Aorta (tissue), 5 donors: ENCODE measurements at places on chromosomes 3 and 15. TPM values are rescaled to one million over a fixed set of nuclear protein-coding genes. Genes with fewer than 3 reads are reported as not detected.

- no peak for DNase-seq
Observed at GRCh38 chr3:147412261-147412916, 3.2 kb downstream of the ZIC1 start.

Gene SLC9A9
- total RNA-seq = 12.6 TPM

Gene AGBL1
- not detected for total RNA-seq

DNA sequence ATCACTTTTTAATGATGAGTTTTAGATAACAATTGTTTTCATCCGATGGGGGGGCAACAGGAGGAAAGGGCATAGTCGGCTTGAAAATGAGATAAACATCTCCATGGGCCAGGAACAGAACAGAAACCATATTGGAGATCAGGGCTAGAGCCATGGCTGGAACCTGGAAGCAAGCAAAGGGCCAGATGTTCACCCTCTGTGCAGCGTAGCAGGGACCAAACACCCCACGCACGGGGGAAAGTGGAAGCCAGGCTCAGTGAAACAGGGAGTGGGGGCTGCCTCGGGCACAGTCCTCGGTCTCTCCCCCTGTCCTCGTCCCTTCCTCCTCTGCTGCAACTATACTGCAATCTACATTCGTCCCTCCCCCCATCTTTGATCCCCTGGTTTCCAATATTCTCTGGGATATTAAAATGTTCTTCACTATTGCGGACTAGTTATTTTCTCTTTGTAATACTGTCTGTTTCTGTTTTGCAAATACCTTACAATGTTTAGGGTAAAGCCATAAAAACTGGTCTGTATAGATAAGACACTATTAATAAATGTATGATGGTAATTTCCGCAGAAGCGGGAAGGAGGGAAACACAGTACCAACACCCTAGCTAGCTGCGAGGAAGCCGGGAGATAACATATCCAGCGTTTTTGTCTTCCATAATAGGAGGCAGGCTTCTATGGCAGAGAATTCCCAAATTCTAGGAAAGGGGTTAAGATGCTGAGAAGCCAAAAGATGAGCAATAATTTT is 121.5 kb downstream of the XXYLT1 start:
- DNase-seq = no peak

DNA sequence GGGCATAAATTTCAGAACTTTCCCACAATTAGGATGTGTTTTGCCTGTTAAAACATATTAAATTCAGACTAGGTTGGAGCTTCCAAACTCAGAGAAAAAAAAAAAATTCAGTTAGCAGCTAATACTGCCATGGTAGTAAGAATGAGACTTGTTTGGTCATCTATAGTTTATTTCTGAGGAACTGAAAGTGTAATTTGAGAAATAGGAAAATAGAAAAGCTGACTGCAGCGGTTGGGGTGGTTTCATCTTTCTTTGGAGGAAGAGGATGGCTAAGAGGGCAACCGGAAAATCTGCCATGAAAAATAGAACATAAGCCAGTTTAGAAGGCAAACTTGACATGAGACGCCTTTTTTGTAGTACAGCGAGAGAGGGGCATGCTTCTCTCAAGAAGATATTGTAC is 371.2 kb upstream of the ROBO2 start:
- DNase-seq = no peak

- no peak for DNase-seq
Observed at GRCh38 chr3:46095307-46095706, 68.0 kb upstream of the XCR1 start.

GRCh38 chr15:70065006-70065722 is 32.6 kb downstream of the TLE3 start:
- no peak for DNase-seq

Gene MUC4
- 0.06 TPM for total RNA-seq

DNA sequence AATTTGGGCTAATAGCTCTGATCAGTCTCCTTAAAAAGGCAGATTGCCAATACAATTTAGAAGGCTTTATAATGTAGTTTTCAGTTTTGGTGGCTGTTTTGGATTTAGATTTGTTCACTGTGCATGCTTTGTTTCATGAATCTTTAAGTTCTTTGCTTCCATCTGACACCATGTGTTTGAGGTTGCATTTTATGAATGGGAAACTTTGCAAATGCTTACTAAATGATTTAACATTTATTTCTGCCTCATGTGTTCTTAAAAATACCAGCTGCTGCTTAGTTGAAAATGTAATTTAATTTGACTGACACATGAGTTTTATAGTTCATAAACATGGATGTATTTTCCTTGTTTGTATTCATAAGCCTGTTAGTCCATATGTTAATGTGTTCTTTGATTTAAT is 78.6 kb downstream of the RNF13 start:
- DNase-seq = no peak

DNA sequence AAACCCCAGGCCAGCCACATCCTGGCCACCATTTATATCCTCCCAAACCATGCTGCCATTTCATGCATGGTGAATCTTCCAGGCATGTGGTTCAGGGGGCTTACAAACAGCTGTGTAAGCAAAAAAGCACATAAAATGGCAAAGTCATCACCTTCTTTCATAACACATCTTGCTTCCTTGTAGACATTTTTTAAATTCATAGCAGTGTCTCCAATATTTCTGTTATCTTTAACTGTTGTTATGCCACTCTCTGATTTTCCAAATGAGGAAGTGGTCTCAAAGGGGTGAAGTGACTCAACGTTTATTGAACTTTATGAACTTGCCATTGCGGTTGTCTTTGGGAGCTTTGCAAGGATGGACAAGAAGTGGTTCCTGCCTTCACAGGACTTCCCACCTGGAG is 264.4 kb downstream of the MEX3B start:
- DNase-seq = no peak

- no peak for DNase-seq
Observed at GRCh38 chr15:91620229-91620628, 233.3 kb upstream of the SLCO3A1 start.

Gene MOBP
- total RNA-seq = 0.23 TPM

DNA sequence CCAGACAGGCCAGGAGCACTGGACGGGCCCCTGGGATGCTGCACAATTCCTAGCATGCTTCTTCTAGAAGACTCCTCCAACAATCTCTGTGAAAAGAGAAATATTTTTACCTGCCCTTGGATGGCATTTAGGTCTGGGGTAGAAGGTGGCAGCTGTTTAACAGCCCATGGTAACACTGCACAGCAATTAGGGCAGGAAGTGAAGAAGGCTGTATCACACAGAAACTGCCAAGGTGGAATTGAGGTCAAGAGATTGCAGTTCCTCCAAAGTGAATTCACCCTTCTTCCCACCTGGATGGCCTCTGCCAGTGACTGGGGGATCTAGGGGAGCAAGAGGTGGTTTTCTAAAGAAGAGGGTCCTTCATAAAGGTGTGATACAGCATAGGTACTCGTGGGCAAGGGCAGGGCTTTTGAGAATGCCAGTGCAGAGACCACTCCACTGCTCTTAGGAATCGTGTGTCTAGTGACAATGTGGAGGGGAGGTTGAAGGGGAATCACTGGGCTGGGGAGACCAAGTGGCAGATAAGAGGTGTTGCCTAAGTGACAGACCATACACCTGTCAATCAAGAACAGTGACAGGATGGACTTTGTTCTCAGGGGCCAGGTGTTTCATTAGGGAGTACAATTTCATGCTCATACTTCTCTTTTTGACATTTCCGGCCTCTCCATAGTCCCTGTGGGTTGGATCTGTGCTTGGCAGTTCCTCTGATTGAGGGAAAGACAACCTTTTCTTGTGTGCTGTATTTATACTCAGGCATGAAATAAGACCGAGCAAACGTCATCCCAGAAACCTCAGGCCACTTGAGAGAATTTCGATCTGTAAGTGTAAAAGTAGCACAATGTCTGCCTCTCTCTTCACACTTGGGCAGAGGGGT is 83.5 kb upstream of the BCL6 start:
- no peak for DNase-seq

- DNase-seq = no peak
Observed at GRCh38 chr3:161215185-161215584, 5.9 kb upstream of the NMD3 start.
